ENCODE measurements at places on chromosomes 3 and 15. TPM values are rescaled to one million over a fixed set of nuclear protein-coding genes. Genes with fewer than 3 reads are reported as not detected.
A peak's percentile ranks its signal among the peaks of the same experiment; 100 is the strongest.

DNA sequence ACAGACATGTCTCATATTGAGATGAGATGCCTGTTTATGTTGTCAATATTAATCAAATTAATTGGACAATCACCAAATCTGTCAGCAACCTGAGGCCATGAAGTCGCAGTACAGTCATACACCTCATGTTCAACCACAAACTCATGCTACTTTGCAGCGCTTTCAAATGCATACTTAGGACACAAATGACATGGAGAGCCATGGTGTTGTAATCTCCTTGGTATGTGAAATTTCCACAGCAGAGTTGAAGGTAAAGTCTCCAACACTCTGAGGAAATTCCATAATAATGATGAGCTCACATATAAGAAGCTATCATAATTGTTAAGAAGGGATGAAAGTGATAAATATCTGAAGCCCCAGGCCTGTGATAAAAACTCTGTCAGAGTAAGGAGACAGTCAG lies 873.9 kb downstream of the MCTP2 start:
- peak; percentile 72 for DNase-seq

- no peak for DNase-seq
These were observed 2.1 kb upstream of the ALDH1A3 start for GRCh38 chr15:100877551-100877950.

Gene ZNF860
- total RNA-seq = 0.56 TPM

- DNase-seq = peak; percentile 42
These were observed 4.8 kb upstream of the BCL6 start for GRCh38 chr3:187750006-187750512.

- DNase-seq = no peak
These were observed 61.7 kb upstream of the ITGA11 start for GRCh38 chr15:68493629-68494028.

DNA sequence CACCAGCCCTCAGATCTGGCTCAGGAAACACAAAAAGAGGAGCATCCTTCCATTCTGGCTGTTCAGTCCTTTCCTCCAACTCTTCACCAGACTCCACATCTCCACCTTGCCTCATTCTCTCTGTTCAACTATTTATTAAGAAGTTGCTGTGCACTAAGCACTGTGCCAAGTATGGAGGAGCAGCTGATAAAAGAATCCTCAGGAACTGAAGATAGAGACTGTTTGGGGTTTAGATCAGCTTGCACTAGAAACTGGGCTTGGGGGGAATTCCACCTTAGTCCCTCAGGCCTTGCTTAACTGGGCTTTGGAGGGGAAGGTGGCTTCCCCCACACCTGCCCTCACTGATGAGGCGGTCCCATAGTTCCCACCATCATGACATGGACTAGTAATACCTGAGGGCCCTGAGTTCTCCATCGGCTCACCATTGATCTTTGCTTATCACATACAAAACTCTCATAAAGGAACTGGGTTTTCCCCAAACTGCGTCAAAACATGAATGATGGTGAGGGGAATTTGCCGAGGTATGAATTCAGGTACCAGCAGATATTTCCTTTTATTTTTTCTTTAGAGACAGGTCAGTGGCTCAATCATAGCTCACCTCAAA lies 1.7 kb upstream of the CCR8 start:
- DNase-seq = no peak

DNA sequence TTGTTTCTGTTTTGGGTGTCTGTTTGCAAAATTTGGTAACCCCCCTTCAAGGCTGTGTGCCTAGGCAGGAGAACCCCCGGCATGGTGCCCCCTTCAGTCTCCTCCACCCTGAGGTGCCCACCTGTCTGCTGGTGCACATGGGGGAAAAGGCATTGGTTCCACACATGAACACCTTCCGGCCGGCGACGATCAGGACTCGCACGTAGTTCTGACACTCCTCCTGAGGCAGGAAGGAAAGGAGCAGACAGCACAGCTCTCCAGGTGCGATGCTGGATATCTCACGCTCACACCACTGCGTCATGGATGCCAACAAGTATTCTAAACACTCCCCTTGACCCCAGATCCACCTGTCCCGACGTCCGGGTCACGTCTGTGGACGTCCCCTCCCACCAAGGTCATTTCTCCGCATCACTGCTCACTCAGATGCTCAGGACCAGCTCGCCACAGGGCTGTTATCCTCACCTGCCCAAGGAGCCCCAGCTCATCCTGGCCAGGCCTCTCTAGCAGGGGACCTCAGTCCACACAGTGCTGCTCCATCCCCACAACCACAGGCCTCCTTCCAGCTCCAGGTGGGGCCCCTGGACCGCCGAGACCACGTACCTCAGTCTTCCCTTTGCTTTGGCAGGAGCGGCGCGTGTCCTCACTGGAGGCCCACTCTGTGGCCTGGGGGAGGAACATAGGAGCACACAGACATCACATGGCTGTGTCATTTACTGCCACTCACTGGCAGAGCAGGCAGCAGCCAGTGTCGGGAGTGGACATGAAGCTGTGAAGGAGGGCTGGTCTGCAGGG lies 99.0 kb downstream of the SEMA5B start:
- DNase-seq = no peak

- DNase-seq = peak; percentile 52
These were observed 29.0 kb downstream of the KY start for GRCh38 chr3:134621854-134622253.

DNA sequence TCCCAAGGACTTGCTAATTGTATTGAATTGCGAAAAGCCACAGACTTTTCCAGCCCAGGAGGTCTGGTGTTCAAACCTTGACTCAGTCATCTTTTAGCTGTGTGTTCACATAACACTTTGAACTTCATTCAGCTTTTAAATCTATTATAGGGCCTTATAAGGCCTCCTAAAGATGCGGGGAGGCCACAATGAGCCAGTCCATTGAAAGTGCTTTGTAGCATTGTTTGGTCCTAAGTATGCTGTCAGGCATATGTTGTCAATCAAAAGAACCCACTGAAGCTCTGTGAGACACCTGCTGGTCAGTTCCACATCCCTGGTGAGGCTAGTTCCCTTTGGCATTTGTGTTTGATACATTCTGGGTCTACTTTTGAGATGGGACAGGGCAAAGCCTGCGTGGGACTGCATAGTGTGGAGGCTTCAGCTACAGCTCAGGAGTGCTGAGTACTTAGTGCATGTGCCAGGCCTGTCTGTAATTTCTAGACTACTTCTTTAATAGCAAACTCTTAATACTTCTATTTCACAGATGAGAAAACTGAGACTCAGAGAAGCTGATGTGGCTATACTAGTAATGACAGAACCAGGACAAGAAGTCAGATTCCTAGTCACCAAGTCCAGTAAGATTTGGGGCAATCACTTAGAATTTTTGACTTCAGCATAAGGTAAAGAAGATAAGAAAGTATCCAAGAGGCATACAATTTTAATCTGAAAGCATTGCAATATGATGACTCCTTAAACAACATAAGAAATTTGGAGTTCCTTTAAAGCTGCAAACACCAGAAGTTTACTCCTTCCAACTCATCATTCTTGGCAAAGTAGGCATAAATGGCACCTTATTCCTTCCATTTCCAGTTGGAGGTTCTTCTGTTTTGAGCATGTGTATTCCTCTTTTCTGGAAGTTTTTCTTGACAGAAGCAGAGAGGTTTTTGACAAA lies 213.0 kb downstream of the PDCD6IP start:
- DNase-seq = peak; percentile 63

Gene DENND6A
- total RNA-seq = 9.0 TPM

DNA sequence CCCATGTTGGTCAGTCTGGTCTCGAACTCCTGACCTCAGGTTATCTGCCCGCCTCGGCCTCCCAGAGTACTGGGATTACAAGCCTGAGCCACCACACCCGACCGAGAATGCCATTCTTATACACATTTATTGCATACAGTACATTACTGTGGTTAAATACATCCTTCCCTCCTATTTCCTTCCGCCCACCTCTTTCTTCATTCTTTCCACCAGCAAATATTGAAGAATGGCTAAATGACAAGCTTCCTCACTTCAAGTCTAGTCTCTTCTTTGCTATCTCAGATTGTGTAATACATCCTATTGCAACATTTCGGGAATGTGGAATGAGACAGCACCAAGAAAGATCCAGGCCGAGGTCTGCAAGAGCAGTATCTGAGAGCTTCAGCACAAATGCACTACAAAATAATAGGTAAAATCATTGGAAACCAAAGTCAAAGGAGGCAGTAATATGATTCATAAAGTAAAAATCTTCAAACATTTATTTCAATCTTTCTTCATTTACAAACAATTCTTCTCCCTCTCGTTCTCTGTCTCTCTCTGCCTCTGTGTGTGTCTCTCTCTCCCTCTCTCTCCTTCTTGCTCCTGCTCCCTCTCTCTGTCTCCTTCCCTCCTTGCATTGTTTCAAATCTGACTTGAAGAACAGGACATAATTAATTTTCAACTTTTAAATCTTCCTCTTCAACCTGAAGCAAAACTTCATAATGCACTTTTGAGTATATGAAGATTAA lies 94.7 kb upstream of the TGFBR2 start:
- DNase-seq = peak; percentile 98

DNA sequence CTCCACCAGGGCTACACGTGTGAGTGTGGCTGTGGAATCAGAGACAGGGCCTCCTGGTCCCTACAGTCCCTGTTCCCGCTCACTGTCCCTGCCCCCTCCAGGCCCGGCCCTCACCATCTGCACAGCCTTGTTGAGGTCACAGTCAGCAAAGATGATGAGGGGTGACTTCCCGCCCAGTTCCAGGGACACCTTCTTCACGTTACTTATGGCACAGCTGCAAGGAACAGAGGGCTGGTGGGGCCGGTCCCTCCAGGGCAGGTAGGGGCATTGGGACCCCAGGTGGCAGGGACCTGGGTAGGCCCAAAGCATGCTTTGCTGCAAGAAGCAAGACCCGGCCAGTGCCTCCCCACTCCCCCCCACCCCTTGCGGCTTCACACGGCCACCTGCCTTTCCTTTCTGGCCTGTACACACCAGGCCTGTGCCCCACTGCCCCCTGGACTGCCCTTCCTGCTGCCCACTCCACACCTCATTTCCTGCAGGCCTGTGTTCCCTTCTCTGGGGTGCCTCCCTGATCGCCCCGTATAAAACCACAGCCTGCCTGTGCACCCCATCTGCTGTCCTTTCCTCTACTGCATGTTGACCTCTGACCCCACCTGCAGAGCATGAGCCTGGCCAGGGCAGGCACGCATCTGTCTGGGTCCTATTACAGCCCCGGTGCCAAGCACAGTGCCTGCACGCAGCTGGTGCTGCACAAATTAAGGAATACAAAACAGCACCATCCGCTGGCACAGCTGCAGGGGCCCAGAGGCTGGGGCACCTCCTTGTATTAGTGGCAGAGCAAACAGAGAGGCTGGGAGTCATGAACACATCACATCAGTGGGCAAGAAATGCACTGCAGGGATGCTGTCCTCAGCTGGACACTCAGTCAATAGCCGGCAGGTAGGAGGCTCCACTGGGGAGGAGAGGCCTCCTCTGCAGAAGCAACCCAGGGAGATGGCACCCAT lies 30.8 kb upstream of the SLC41A3 start:
- no peak for DNase-seq

- peak; percentile 51 for DNase-seq
These were observed 11.1 kb downstream of the LRCH3 start for GRCh38 chr3:197801891-197802778.

DNA sequence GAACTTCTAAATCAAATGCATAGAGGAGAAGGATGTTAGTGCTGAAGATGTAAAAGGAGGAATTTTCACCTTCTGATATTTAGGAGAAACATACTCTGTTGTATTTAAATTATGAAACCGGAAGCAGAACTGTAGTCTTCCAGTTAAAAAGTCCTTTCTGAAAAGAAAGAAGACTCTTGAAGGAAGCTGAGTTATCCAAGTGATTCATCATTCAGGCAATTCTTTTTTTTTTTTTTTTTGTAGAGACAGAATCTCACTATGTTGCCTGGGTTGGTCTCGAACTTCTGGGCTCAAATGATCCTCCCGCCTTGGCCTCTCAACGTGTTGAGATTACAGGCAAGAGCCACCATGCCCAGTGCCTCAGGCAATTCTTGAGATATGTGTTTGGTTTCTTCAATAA lies 424.8 kb upstream of the TPM1 start:
- no peak for DNase-seq

Gene FAM107A
- total RNA-seq = not detected

Gene AADACL2
- not detected for total RNA-seq

GRCh38 chr15:61084472-61084871 lies 144.6 kb downstream of the RORA start:
- no peak for DNase-seq

GRCh38 chr3:40921251-40921650 lies 278.1 kb upstream of the CTNNB1 start:
- no peak for DNase-seq

- peak; percentile 59 for DNase-seq
These were observed 12.3 kb downstream of the P2RY12 start for GRCh38 chr3:151372063-151372820.

Gene TMEM158
- 3.3 TPM for total RNA-seq

Gene OCA2
- under 0.01 TPM for total RNA-seq

- DNase-seq = no peak
These were observed 40.6 kb upstream of the ADPGK start for GRCh38 chr15:72824112-72824511.

- DNase-seq = no peak
These were observed 566.3 kb upstream of the TGFBR2 start for GRCh38 chr3:30040126-30040525.

Gene AEN
- 91.4 TPM for total RNA-seq

DNA sequence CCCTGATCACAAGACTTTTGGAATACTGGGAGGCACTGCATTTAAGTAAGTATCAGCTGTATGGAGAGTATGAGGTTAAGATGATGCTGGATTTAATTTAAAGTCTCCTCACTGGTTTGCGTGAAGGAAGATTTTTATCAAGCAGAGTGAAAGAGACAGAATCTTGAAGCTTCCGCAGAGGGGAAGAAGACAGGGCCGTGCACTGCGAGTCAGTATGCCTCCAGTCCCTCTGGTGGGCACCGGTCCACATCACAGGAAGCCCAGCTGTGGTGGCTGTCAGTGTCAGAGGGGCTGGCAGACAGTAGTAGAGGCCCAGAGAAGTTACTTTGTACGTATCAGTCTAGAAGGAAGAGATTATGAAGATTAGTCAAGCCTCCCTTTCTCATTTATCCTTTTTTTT lies 379.0 kb upstream of the TPRG1 start:
- DNase-seq = peak; percentile 27

DNA sequence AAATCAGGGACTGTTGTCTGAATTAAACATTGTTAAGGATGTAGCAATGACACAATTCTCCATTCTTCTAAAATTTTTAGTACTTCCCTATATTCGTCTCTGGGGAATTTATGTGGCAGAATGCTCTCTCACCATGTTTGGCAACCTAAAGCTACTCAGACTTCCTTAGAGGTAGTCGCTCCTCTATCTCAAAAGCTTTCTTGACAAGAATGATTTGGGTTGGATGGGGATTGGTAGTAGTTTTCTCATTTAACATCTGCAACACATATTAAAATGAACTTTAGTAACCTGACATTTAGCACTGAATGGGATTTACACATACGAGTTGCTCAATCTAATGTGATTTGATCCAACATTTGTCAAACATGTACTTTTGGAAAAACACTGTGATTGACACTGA lies 233.3 kb downstream of the RBMS3 start:
- no peak for DNase-seq

Gene SV2B
- total RNA-seq = not detected

Gene CPEB1
- 6.9 TPM for total RNA-seq
